Activated T-cell treated with anti-CD3 and anti-CD28 coated beads, Interleukin-2, amount 50 U/mL, for 72 hours (primary cell): ENCODE measurements at places on chromosomes 4 and X.

GRCh38 chr4:80156410-80156809, 40.9 kb upstream of the PRDM8 start:
- DNase-seq = no peak

GRCh38 chr4:147596981-147597380, 20.2 kb upstream of the TMEM184C start:
- no peak for DNase-seq

- no peak for DNase-seq
These were observed 1.1 kb downstream of the TIMP1 start for GRCh38 chrX:47583240-47583861.

DNA sequence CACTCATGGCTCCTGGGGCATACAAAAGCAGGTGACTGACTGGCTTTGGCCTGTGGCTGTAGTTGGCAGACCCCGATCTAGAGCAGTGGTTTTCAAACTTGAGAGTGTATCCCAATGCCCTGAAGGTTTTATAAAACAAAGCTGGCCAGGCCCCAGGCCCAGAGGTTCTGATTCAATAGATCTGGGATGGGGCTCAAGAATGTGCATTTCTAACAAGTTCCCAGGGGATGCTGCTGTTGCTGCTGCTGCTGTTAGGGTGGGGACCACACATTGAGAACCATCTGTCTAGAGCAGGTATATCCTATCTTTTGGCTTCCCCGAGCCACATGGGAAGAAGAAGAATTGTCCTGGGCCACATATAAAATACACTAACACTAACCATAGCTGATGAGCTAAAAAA, 7.3 kb downstream of the AIFM1 start:
- DNase-seq = no peak

- no peak for DNase-seq
These were observed 764.7 kb downstream of the TRIML1 start for GRCh38 chr4:188903986-188904385.

GRCh38 chrX:16978193-16978984, 31.9 kb downstream of the REPS2 start:
- DNase-seq = no peak

- DNase-seq = no peak
These were observed 13.2 kb upstream of the MRPL1 start for GRCh38 chr4:77849278-77849965.

GRCh38 chr4:154740462-154740861, 3.3 kb upstream of the LRAT start:
- no peak for DNase-seq

DNA sequence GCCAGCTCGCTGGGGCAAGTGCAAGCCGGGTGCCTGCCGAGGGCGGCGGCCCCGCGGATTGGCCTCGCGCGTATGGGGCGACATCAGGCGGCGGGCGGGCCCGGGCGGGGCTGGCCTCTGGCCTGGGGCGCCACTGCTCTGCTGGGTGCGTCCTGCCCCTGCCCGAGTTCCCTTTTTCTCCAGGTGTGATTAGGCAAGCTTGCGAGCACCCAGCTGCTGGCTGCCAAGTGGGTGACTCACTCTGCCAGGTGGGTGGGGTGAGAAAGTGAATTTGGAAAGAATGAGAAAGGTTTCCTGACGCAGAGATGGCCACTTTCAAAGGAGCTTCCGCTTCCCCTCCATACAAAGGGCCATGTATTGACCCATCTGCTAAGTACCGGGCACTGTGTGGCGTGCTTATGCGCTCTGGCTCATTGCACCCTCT, 32.5 kb downstream of the FGFBP1 start:
- DNase-seq = no peak

DNA sequence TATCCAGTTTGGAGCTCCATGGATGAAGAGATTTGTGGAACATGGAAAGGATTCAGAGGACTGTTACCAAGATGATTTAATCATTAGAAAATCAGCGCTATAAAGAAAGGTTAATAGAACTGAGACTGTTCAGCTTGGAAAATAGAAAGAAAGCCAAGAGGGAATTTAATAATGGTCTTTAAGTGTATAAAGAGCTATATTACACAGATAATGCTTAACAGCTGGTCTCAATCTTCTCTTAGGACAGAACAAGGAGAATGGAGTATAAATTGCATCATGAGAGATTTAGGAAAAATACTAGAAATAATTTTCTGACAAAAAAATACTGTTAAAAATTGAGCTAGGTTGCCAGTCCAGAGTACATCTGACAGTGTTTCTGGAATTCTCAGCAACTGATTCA, 91.3 kb upstream of the MAGEC2 start:
- no peak for DNase-seq

GRCh38 chr4:138611721-138612120, 369.6 kb upstream of the SLC7A11 start:
- no peak for DNase-seq

GRCh38 chr4:20408611-20409010, 156.9 kb downstream of the SLIT2 start:
- DNase-seq = no peak

DNA sequence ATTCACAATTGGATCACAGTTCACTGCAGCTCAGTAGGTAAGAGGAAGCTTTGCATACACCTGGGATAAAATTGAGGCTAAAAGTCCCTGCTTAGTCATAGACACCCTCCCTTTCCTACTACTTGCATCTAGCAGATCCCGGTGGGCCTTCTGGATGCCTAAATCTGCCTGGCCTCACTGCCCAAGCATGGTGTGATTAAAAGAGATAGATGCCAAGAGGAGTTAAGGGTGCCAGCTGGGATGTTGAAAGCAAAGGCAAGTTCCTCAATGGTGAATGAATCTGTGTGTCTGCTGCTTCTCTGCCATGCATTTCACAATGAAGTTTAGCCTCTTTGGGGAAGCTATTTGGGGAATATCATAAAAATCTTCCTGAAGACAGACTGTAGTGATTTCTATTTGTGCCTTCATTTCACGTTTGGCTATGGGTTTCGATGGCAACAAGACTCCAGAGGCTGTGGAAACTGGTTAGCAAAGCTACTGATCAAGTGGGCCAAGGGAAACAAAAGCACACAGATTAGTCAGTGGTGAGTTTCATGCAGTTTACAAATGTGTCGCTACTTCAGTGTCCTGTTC, 534.0 kb downstream of the ANKRD50 start:
- no peak for DNase-seq

DNA sequence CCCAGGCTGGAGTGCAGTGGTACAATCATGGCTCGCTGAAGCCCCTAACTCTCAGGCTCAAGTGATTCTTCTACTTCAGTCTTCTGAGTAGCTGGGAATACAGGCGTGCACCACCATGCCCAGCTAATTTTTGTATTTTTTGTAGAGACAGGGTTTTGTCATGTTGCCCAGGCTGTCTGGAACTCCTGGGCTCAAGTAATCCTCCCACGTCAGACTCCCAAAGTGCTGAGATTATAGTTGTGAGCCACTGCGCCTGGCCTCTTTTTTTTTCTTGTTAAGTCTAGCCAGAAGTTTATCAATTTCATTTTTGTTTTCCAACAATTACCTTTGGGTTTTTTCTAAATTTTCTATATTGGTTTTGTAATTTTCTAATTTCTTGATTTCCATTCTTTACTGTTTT, 100.6 kb downstream of the GC start:
- DNase-seq = no peak

- DNase-seq = no peak
These were observed 62.3 kb downstream of the FAM184B start for GRCh38 chr4:17719106-17719505.

DNA sequence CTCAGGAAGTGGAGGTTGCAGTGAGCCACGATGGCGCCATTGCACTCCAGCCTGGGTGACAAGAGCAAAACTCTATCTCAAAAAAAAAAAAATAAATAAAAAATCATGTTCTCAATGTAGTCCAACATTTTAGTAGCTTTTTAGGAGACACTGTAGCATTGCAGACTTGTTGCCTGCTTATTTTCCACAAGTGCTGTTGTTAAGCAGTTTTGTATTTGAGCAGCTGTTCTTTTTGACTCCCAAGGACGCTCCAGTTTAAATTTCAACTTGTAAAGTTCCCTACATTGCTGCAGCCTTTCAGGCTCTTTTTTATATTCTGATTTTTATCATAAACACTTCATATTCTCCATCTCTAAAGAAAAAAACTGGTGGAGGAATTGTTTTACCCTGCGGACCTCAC, 83.1 kb downstream of the PPEF2 start:
- no peak for DNase-seq

GRCh38 chr4:79528241-79528706, 120.2 kb upstream of the GK2 start:
- DNase-seq = peak; percentile 0

DNA sequence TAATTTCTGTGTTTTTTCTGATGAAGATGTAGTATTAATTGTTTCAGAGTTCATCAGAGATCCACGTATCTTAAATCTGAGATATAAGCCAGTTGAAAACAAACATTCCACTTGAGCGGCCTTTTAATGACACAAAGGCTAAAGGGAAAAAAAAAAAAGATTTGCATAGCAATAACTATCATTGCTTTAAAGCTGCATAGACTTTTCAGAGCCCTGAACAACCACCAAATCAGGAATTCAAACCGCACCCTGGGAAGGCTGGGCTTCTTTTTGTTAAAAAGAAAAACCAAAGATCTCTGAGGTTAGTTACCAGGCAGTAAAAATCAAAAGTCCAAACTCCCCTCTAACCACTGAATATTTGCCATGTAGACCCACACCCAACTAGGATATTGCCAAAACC, 206.0 kb downstream of the HHIP start:
- DNase-seq = no peak

DNA sequence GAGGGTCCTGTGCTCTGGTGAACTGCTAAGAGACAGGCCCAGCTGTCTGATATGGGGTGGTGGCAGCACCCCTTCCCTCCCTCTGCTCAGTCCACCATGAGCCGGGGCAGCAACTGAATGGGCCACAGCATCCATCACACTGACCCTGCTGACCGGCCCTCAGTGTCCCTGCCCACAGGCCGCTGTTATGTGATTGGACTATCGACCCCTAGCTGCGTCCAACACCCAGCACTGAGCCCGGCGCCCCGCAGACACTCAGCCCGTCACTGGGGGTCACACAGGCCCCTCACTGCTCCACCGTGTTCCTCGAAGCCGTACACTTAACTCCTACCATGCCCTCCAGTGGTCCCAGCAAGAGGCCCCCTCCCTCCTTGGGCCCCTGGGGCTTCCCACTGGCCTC, 88.8 kb upstream of the PSAPL1 start:
- no peak for DNase-seq

DNA sequence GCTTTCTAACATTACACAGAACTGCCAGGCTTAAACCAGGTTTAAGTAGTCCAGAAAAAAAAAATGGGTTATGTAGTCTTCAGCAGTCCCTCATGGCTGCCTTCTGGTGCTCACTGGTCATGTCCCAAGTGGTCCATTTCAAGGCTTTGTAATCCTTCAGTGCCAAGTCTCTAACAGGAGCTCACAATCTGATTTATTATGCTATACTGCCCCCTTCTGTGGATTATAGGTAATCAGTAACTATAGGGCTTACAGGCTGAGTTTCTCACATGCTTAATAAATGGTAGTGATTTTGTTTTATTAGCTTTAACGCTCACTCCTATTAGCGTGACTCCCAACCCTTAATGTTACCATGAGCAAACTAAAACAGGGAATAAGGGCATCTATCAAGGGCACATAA, 92.5 kb upstream of the EDA2R start:
- DNase-seq = no peak

DNA sequence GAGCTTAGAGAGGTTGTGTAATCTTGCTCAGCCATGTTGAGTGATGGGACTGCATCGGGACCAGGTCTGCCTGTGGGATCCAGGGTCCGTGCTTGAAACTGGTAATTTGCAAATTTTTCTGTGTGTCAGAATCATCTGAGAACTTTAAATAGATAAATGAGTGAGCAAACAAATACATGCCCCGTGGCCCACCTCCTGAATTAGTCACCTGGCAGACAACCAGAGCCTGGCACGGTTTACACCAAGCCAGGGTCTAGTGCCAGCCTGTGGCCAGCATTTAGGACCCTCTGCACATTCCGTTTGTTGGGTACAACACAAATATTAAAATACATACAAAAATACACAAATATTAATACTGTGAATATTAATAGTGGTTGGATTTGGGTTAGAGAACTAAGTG, 90.6 kb upstream of the STOX2 start:
- DNase-seq = no peak

- no peak for DNase-seq
These were observed 334.1 kb downstream of the ZNF674 start for GRCh38 chrX:46211079-46211478.

GRCh38 chr4:100875296-100876068, 357.7 kb upstream of the EMCN start:
- DNase-seq = no peak

- DNase-seq = no peak
These were observed 70.3 kb downstream of the TMEM154 start for GRCh38 chr4:152609481-152609880.

DNA sequence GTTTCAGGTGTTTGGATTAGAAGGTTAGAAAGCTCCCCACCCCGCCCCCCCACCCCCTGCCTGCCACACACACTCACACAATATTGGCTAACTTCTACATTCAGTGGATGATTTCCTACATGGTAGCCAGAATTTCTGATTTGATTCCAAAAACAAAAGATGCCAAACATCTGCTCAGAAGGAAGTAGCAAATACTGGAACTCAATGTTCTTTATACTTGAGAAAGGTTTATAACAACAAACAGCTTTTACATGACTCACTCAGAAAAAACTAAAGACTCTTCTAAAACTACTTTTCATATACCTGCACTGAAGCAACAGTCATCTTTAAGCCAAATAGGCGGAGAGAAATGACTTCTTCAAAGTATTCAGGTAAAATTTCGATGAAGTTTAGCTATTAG, 750.5 kb upstream of the POU3F4 start:
- no peak for DNase-seq

GRCh38 chrX:129759576-129760061, 20.1 kb upstream of the SASH3 start:
- peak; percentile 67 for DNase-seq

DNA sequence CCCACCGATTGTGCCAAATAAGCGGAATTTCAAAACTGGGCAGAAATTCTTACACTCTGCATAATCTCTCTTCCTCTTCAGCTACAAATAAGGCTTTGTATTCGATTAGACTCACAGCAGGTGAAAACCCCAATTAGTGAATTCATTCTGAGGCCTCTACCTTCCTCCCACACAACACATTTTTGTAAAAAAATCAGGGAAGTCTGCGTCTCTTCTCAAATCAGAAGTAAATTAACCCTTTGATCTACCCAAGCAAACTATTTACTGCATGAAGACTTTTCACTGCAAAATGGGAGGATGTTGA, 200.6 kb upstream of the FTHL17 start:
- no peak for DNase-seq

- DNase-seq = no peak
These were observed 1.2 kb downstream of the TLL1 start for GRCh38 chr4:165874072-165874790.

GRCh38 chr4:81030061-81030980, at the start of gene BMP3:
Gene BMP3 (plus strand): TSS chr4:81030708. CDS start chr4:81031285, 577 bp downstream.
- no peak for DNase-seq

GRCh38 chr4:26300314-26301307, 20.2 kb upstream of the RBPJ start:
- no peak for DNase-seq

DNA sequence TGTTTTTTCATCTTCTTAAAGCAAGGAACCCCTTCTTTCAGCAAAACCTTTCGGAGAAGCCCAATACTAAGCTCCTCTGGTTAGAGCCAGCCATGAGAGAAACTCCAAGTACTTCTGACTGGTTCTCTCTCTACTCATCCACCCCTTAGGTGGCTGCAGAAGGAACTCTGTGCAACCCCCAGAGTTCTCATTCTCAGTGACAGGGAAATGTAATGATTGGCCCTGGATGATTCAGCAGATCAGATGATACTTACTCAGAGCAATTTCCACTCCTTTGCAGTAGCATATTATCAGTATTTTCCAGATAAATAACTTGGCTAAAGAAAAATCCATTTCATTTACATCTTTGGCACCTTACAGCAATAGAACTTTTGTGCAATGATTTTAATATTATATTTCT, 3.2 kb downstream of the SPP1 start:
- no peak for DNase-seq

- no peak for DNase-seq
These were observed 1993.8 kb downstream of the ARAP2 start for GRCh38 chr4:34250562-34250961.
